ENCODE measurements at places on chromosomes 6 and 20. TPM values are rescaled to one million over a fixed set of nuclear protein-coding genes. Genes with fewer than 3 reads are reported as not detected.

- H3K27ac ChIP-seq: no peak overlapping the region
- H3K4me1 ChIP-seq: peaks cover 3% of the 10 kb centered on the region
These were observed 69.2 kb upstream of the TXNDC5 start for GRCh38 chr6:7979831-7980230.

- no peak overlapping the region for H3K4me3 ChIP-seq
- no peaks in the 10 kb centered on the region for H3K27me3 ChIP-seq
- H3K36me3 ChIP-seq: no peaks in the 10 kb centered on the region
- H3K27ac ChIP-seq: no peak overlapping the region
These were observed 88.4 kb upstream of the JAG1 start for GRCh38 chr20:10762216-10762615.

DNA sequence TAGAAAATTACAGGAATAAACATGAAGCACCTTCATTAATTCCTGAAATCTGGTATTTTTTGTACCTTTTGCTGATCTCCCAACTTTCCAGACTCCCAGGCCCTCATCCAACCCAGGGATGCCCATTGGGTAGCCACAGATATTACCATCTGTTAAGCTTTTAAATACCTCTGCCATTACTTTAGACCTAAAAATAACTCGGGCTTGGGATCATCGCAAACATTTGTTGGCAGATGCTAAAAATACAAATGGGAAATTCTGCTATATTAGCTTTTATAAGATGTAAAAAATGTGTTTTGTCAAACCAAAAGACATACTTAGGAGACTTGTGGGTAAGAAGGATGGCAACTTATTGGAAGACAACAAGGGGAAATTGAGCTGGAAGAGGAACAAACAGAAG is 376.1 kb downstream of the CENPW start:
- DNase-seq: no peak
- H3K36me3 ChIP-seq: no peaks in the 10 kb centered on the region
- H3K27me3 ChIP-seq: no peaks in the 10 kb centered on the region
- no peak overlapping the region for H3K27ac ChIP-seq
- H3K4me3 ChIP-seq: no peak overlapping the region

BPIFB1 gene
- total RNA-seq: not detected

DNA sequence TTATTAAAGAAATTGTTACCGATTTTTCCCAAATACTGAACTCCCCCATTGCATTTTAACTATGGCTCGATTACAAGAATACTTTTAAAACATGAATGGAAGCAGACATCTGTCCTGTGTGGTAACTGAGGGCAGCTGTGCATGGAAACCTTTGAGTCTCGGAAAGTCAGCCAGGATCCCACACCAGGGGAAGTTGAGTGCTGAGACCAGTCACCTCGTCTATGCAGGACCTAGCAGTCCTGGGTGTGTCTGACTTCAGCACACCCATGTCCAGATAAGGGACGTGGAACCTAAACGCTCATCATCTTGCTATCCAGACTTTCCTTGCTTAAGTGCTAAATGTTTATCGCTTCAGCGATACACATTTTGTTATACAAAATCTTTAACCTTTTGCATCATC is 6.1 kb downstream of the RIN2 start:
- H3K27ac ChIP-seq: no peak overlapping the region
- H3K4me3 ChIP-seq: no peak overlapping the region
- DNase-seq: no peak
- no peaks in the 10 kb centered on the region for H3K27me3 ChIP-seq
- no peaks in the 10 kb centered on the region for H3K36me3 ChIP-seq

GRCh38 chr6:146337376-146337775 is 206.3 kb upstream of the RAB32 start:
- no peak for DNase-seq
- no peaks in the 10 kb centered on the region for H3K36me3 ChIP-seq
- no peak overlapping the region for H3K4me3 ChIP-seq
- H3K27ac ChIP-seq: no peak overlapping the region
- no peaks in the 10 kb centered on the region for H3K4me1 ChIP-seq

DNA sequence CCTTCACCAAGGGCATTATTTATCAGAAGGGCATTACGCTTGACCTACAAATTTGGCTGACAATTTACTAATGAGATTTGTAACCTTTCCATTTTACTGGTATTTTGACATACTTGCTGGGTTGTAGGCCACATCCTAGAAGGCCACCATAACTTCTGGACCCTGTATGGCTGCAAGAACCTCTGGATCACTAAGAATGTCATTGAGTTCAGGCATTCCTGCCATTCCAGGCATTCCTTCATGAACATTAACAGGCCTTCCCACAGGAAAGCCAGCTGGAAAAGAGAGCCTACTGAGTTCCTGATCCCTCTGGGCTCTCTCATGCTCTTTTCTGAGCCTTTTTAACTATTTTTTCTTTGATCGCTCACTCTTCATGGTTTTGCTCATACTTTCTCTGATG is 28.4 kb upstream of the SLC35A1 start:
- H3K36me3 ChIP-seq: no peaks in the 10 kb centered on the region
- H3K27me3 ChIP-seq: no peaks in the 10 kb centered on the region
- no peaks in the 10 kb centered on the region for H3K4me1 ChIP-seq
- no peak for DNase-seq
- H3K4me3 ChIP-seq: no peak overlapping the region
- H3K27ac ChIP-seq: no peak overlapping the region

- no peak within 1 kb of the TSS for H3K27ac ChIP-seq
- DNase-seq: no peak
- peak within 1 kb of the TSS; percentile 55 for H3K4me3 ChIP-seq
These were observed at the start of gene SCUBE3 for GRCh38 chr6:35213824-35214756. TSS of gene SCUBE3 (plus strand) at chr6:35213956. CDS start at chr6:35214419, 463 bp downstream.

DNA sequence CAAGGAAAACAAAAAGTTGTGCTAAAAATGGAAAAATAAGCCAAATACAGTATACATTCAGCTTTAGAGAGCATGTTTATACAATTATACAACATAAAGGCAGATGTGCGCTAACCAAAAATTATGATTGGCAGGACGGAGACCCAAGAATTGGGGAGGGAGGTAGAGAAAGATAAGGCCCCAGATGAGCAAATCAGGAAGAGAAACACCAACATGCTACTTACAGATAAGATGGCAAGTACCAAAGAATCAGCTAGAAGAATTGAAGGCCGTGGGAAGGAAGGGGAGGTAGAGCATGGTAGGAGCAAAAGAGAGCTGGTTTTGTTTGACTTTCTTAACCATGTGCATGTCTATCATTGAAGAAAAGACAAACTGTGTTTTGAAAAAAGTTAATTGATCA is 45.4 kb downstream of the PRND start:
- DNase-seq: no peak
- no peaks in the 10 kb centered on the region for H3K4me1 ChIP-seq
- no peak overlapping the region for H3K4me3 ChIP-seq

- peak overlapping the region; percentile 90 for H3K27ac ChIP-seq
- H3K4me3 ChIP-seq: peak overlapping the region; percentile 42
- H3K36me3 ChIP-seq: no peaks in the 10 kb centered on the region
- peaks cover 62% of the 10 kb centered on the region for H3K4me1 ChIP-seq
- H3K27me3 ChIP-seq: no peaks in the 10 kb centered on the region
- peak; percentile 71 for DNase-seq
These were observed 7.8 kb downstream of the SYNGAP1 start for GRCh38 chr6:33427585-33428223.

- peaks cover 2% of the 10 kb centered on the region for H3K4me1 ChIP-seq
- no peak overlapping the region for H3K27ac ChIP-seq
- no peak for DNase-seq
- H3K36me3 ChIP-seq: no peaks in the 10 kb centered on the region
- no peaks in the 10 kb centered on the region for H3K27me3 ChIP-seq
- H3K4me3 ChIP-seq: no peak overlapping the region
These were observed 31.9 kb downstream of the GMPR start for GRCh38 chr6:16270178-16270794.

- H3K27me3 ChIP-seq: no peaks in the 10 kb centered on the region
- DNase-seq: no peak
- no peak overlapping the region for H3K4me3 ChIP-seq
- H3K4me1 ChIP-seq: no peaks in the 10 kb centered on the region
- H3K36me3 ChIP-seq: no peaks in the 10 kb centered on the region
These were observed 194.4 kb downstream of the KIF16B start for GRCh38 chr20:16378712-16379370.

DNA sequence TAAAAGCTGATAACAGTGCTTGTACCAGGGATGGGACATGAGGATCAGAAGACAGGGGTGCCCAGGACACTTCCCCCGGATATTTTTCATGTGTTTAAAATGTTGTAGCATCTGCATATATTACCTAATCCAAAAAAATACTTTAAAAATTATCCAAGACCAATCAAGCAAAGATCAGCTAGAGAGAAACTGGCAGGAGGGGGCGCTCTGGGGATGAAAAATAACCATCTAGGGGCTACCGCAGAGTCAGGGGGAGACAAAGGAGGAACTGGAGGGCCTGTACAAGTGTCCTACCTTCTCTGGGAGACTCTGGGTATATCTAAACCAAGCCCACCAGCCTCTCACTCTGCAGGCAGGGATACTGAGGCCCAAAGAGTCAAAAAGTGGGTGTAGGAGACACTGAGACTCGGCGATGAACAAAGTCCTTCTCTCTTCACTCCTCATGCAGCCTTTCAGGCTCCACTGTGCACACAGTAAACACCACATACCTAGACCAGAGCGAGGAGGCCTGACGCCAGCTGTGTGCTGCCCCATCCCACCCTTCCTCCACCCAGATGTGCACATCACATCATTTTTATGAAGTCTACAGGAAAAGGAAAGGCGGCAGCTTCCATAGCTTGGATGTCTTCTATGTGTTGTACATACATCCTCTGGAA is 9.8 kb downstream of the RIMS4 start:
- no peak overlapping the region for H3K27ac ChIP-seq
- H3K36me3 ChIP-seq: no peaks in the 10 kb centered on the region
- H3K4me3 ChIP-seq: no peak overlapping the region
- H3K4me1 ChIP-seq: peaks cover 2% of the 10 kb centered on the region

DNA sequence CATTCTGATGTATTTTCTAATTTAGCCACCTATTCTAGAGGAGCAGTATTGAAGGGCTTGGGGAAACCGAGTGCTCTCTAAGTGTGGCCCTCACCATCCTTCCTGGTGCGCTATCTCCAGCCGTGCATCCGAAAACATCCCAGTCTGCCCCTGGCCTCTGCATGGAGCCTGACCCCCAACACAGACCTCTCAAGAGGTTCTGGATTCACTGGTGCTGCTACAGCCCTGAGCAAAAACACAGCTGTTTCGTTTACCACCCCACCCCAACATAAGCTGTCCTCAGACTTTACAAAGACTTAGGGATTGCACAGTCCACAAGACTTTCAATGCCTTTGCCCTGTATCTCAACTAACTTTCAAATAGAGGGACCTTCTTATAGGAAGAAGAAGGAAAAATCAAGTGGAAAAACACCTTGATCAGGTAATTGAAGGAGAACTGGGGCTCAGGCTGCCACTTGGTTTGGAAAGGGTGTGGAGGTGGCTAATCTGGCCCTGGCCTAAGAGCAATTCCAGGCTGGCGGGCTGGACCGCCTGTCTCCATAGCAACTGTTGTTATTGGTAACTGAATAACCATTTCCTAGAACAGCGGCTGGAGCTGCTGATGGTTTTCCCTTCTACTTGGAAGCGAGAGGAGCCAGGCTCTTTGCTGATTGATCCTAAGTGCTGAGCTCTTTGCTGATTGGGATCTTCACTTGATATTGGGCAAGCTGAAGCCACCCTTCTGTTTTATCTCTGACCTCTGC is 90.2 kb upstream of the TOX2 start:
- no peak overlapping the region for H3K27ac ChIP-seq
- DNase-seq: no peak
- no peaks in the 10 kb centered on the region for H3K4me1 ChIP-seq
- H3K27me3 ChIP-seq: no peaks in the 10 kb centered on the region
- no peaks in the 10 kb centered on the region for H3K36me3 ChIP-seq

IMPG1 gene
- not detected for total RNA-seq

DNA sequence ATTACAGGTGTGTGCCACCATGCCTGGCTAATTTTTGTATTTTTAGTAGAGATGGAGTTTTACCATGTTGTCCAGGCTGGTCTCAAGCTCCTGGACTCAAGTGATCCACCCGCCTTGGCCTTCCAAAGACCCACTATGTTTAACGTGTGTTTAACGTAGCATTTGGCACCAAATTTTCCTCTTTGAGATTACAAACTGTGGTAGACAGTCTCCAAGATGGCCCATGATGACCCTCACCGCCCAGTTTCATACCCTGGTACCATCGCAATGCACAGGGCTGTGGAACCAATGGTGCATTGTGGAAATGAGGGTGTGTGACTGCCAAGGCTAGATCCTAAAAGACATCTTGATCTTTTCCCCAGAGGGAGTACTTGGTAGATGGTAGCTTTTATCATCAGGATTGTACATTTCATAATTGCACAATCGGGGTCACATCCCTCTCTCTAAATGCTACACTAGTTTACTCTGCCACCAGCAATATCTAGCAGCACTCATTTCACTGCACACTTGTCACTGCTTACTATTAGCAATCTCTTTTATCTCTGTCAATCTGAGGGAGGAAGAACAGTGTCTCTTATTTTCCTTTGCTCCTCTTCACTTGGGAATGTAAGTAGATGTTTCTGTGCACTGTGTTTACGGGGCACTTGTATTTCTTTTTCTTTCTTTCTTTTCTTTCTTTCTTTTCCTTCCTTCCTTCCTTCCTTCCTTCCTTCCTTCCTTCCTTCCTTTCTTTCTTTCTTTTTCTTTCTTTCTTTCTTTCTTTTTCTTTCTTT is 96.9 kb downstream of the NOL4L start:
- no peaks in the 10 kb centered on the region for H3K27me3 ChIP-seq
- H3K27ac ChIP-seq: no peak overlapping the region

RNF144B gene
- 3.8 TPM for total RNA-seq

GRCh38 chr6:161546632-161547031 is 272.8 kb upstream of the AGPAT4 start:
- DNase-seq: no peak
- no peak overlapping the region for H3K4me3 ChIP-seq
- no peaks in the 10 kb centered on the region for H3K27me3 ChIP-seq

GRCh38 chr6:117018771-117019170 is 141.7 kb downstream of the RFX6 start:
- H3K4me1 ChIP-seq: no peaks in the 10 kb centered on the region
- no peak overlapping the region for H3K4me3 ChIP-seq
- no peaks in the 10 kb centered on the region for H3K36me3 ChIP-seq
- no peak for DNase-seq
- no peak overlapping the region for H3K27ac ChIP-seq
- H3K27me3 ChIP-seq: no peaks in the 10 kb centered on the region

- H3K27ac ChIP-seq: no peak overlapping the region
- no peaks in the 10 kb centered on the region for H3K36me3 ChIP-seq
- H3K4me3 ChIP-seq: no peak overlapping the region
- no peaks in the 10 kb centered on the region for H3K4me1 ChIP-seq
These were observed 31.8 kb upstream of the ELMO2 start for GRCh38 chr20:46438156-46438750.

GRCh38 chr20:15634102-15634501 is 939.1 kb downstream of the KIF16B start:
- DNase-seq: no peak
- H3K4me3 ChIP-seq: no peak overlapping the region
- no peaks in the 10 kb centered on the region for H3K4me1 ChIP-seq
- H3K36me3 ChIP-seq: no peaks in the 10 kb centered on the region

Measured in transverse colon (tissue), 4 donors.